Cortex of kidney (tissue), 1 donor: ENCODE measurements at places on chromosomes 3 and 15.

GRCh38 chr15:91803260-91803659 is 50.2 kb upstream of the SLCO3A1 start:
- DNase-seq, result no peak

GRCh38 chr3:10635446-10636076 is 130.2 kb upstream of the ATP2B2 start:
- no peak for DNase-seq

- no peak for DNase-seq
These were observed 2.3 kb downstream of the SUCNR1 start for GRCh38 chr3:151875759-151876158.

- no peak for DNase-seq
These were observed 14.4 kb downstream of the FGD5 start for GRCh38 chr3:14832975-14833722.

DNA sequence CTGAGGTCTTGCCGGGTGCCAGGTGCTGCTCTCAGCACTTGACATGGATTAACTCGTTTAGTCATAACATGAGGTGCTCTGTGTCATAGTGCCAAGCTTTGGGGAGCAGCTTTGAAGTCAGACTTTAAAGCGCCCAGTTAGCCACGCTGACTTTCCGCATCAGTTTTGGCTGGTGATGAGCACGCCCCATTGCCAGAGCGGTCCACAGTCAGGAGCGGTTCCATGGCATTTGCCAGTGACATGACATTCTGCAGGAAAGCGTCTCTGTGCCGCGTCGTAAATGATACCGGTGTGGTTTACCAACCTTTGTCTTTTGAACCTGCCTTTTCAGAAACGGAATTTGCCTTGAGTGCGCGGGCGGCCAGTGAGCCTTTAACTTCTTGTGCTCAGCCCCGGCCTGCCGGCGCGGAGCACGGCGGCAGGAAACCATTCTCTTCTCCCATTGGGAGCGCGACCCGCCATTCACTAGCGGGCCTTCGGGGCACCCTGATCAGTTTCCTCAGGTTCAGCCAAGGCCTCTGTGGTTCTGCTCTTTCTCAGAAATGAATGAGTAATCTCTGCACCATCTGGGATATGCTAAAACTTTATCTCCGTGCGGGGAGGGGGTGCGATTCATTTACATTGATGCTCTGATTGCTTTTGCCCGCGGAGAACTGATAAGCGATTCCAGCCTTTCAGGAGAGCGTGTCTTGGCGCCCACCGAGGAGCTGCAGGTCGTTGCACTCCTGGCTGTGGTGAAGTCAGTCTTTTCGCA is 1.7 kb upstream of the SLC2A2 start:
- DNase-seq, result no peak

GRCh38 chr3:141816958-141817357 is 53.8 kb downstream of the GRK7 start:
- DNase-seq, result no peak

DNA sequence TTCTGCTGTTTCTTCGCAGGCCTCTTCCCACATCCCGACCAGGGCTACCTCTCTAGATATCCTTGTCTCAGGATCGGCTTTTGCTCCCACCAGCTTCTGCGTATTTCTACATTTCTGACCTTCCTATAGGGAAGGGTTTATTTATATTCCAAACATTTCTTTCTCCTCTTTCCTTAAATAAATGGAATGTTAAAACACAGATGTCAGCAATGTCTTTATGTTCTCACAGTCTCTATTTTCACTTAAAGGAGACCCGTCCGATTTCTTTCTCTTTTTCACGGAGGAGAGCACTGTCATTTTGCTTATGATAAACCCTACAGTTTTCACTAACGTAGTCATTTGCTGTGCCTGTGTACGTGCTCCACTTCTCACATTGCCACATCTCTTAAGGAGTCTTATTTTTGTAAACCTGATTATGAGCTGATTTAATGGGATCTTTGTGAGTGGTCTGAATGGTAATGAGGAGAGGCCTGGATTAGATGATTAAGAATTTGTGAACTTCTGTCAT is 630 bp downstream of the KIF15 start:
- DNase-seq, result no peak

- DNase-seq, result no peak
These were observed 173.4 kb downstream of the XXYLT1 start for GRCh38 chr3:195097331-195098255.

GRCh38 chr3:106255870-106256248 is 387.0 kb upstream of the CBLB start:
- DNase-seq, result no peak

- DNase-seq, result no peak
These were observed 10.0 kb downstream of the LRTM1 start for GRCh38 chr3:54917862-54918261.

DNA sequence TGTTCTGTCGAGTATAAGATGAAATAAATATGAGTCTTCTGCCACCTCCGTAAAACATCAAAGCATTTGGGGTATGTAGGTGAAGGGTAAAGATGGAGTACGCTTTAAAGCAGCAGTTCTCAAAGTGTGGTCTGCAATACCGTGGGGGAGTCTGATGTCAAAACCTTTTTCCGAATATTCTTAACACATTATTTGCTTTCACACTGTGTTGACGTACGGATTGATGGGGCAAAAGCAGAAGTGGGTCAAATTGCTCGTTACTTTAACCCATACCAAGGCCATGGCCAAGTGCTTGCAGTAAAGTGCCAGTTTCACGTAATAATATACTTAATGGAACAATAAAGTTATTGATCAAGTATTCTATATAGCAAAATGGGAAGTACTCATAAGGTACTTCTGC is 36.3 kb downstream of the PAK2 start:
- DNase-seq, result no peak

DNA sequence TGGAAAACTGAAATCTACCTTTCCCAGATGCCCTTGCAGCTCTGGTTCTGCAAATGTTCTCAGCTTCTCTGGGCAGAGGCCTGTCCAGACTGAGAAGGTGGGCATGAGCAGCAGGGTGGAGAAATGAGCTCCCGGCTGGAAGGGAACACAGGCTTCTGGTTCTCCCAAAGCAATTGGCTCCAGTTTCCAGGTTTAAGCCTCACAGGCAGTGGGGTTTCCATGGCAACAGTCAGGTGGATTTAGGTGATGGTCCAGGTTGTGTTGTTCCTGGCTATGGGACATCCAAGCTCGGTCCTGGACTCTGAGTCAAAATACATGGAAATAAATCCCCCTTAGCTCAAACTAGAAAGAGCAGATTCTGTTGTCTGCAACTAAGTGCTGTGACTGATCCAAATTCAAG is 94.6 kb upstream of the IQSEC1 start:
- DNase-seq, result no peak

GRCh38 chr3:148727231-148727630 is 29.5 kb downstream of the AGTR1 start:
- DNase-seq, result no peak

GRCh38 chr3:27540231-27540630 is 56.0 kb upstream of the SLC4A7 start:
- DNase-seq, result no peak

DNA sequence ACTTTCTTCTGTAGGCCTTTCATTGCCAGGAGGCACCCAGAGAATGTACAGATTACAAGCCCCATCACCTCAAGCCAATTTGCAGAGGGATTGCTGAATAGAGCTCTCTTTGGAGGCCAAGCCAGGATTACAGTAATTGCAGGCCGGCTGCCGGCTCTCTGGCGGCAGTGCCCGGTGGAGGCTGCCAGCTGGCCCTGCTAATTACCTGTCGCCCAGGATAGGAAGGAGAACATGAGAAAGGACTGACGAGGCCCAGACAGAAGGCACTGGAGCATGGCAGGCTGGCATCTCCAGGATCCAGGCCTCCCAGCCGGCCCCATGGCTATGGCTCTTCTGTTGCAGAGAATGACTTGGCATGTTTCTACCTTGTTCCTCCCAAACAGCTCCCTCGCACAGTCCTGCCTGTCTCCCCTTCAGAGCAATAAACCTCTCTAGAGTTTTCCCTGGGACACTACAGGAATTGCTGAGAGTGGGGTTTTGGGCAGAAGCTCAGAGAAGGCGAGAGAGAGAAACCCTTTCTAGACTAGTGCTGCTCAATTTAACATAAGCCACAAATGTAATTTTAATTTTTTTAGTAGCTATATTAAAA is 273.6 kb upstream of the PROK2 start:
- no peak for DNase-seq

DNA sequence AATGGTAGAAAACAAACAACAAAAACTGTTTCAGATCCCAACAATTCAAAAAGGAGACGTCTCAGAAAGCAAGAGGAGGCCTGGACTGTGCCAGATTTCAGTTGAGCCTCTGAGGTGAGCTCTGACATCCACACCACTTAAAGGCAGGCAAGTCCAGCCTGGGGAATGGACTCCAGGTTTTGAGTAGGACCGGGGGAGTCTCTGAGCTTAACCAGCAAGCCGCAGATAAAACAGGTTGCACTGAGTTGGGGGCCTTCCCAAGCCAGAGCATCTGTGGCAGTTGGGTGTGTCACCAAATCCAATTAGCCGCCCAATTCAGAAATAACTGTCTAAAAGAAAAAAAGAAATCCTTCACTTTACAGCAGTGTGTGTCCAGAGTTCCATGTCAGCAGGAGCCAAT is 54.7 kb downstream of the OXNAD1 start:
- DNase-seq, result no peak

- no peak for DNase-seq
These were observed 718 bp downstream of the BNIP2 start for GRCh38 chr15:59688423-59688781.

- no peak for DNase-seq
These were observed 57.6 kb downstream of the BHLHE40 start for GRCh38 chr3:5036858-5037257.

DNA sequence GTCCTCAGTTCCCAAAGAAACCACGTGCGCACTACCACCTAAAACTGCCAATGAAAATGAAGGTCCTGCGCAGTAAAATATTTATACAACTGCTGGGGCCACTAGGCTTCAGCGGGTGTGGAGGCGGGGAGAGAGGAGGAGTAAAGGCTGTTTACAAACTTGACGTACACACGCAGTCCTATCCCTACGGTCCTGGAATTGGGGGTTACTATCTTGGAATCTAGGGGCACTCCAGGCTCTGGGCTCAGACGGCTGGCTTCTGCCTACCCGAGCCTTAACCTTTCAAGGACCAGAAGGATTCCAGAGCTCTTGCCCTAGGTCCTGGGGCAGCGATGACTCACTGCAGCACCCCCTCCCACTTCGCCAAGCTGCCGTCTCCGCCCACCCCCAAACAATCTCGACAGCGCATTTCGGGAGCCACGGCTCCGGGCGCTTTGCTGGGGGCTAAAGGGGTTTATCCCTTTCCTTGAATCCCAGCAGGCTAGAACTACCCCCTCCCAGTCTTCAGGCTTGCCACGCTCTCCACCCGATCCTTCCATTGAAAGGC is 3.0 kb downstream of the ADAMTS9 start:
- no peak for DNase-seq

DNA sequence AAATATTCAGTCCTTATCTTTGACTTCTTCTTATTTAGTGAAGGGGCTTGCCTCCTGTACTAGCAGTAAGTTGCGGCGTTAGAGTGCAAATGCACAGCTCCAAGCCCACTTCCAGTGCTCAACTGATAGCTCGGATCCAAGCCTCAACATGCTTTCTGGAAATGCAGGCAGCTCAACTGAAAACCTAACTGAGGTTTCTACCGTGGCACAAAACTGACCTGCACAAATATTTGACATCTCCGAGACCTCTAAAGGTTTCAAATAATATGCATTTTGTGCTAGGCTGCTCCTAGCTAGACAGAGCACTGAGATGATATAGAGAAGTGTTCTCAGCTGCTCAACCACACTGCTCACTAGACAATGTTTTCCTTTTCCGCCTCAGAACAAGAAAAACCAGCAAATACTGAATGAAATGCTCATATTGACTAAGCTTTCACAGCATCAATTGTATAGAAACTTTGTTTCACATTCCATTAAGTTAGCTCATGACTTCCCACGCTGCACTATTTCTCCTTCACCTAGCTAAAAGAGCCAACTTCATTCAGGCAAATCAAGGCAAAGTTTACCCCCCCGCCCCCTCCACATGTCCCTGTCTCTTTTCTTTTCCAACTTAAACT is 822 bp downstream of the ZNF385D start:
- DNase-seq, result no peak

- no peak for DNase-seq
These were observed 127.2 kb downstream of the EBLN2 start for GRCh38 chr3:73188707-73189106.

DNA sequence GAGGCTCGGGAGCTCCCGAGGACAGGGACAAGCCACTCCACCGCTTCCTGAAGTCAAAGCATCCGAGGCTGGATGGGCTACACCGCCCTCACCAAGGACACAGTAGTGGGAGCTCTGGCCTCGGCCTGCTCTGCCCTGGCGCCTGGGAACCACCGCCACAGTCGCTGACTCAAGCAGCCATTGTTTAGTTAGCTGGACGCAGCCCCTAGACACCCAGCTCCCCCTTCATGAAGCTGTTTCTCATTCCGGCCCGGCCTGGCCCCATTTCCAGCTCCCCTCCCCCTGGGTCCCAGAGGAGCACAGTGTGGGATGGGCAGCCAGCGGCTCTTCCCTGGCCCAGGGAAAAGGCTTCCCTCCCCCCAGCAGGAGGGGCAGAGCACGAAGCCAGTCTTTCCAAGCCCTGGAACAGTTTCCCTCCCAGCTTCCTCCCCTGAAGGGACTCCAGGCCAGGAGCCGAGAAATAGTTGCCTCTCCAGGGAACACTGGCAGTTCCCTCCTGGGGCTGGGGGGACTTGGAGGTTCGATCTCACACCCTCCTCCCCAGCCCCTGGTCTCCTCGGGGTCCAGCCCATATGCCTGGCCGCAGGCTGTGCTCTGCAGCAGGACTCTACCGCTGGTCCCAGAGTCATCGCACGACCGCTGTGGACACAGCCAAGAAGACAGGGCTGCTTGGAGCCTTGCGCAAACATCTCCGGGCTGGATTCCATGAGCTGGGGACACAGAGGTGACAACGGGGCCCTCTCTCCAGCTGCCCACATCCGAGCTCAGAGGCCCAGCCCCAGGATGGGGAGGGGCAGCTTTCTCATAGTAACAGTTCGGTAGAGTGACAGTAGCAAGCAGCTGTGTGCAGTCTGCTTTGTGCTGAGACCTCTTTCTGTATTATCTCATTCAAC is 10.0 kb downstream of the PLXND1 start:
- no peak for DNase-seq

DNA sequence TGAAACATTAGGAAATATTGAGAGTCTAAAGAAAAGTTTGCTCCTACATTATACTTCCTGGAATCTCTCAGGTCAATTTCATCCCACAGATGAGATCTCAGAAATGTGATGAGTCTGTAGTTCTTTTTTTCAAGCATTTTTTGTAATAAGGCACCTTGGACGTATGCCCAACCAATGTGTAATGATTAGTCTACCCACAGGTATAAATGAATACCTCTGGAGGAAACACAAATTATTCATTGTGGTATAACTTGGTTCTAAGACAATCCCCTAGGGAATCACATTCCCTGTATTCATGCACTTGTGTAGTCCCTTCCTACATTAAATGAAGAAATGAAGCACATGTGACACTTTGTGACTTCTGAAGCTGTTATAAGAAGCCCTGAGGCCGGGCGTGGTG is 596.2 kb upstream of the UBE2E2 start:
- no peak for DNase-seq

DNA sequence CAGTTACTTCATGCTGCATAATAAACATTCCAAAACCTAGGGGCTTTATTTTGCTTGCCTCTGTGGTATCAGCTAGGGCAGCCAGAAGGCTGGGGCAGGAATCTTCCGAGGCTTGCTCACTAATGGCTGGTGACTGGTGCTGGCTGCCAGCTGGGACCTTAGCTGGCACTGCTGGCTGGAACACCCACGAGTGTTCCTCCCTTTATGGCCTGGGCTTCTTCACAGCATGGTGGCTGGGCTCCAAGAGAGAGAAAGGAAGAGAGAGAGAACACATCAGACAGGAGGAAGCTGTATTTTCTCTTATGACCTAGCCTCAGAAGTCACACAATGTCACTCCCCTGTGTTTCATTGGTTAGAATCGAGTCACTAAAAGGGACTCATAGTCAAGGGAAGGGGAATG is 23.9 kb upstream of the CDCP1 start:
- DNase-seq, result no peak
